ENCODE measurements at places on chromosomes 16 and 17.

GRCh38 chr16:28524681-28525171 is 14.0 kb downstream of the NUPR1 start:
- DNase-seq: no peak

DNA sequence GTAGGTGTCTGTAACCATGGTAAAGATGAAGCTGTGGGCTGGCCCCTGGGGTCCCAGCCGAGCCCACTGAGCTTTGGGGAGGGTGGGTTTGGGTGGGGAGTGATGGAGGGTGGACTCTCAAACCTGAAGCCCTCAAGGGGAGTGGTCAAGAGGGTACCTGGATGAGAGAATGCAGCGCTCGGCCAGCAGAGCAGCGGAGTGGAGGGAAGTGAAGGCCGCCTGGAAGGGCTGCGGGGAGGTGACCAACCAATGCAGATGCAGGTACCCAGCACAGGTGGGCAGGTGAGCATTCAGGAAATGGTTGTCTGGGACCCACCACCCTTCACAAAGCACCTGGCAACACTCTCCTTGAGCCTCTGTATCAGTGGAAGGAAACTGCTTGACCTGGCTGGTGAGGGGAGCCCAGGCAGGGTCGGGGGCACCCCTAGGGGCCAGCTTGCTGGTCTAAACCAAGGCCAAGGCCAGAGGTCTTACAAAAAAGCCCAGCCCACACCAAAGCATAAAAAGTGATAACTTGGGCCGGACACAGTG is 3.4 kb upstream of the SLC5A10 start:
- no peak for DNase-seq

DNA sequence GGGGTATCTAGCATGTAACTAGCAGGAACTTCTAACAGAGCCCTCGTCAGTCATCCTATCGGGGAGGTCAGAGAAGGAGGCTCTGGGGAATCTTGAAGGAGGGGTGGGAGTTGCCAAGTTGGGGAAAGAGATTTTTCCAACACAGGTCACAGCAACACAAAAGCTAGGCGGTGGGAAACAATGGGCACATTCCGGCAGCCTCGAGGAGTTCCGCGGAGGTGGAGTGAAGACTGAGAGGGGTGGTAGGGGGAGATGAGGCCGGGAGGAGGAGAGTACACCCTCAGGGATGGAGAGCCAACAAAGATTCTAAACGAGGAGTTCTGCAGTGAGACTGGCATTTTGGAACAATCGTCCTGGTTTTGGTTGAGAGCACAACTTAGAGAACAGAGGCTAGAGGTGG is 13.5 kb upstream of the CALB2 start:
- DNase-seq: no peak

GRCh38 chr17:70190959-70191805 is 21.9 kb downstream of the KCNJ2 start:
- no peak for DNase-seq

- no peak for DNase-seq
Observed at GRCh38 chr17:57774872-57775271, 29.8 kb upstream of the CCDC182 start.

DNA sequence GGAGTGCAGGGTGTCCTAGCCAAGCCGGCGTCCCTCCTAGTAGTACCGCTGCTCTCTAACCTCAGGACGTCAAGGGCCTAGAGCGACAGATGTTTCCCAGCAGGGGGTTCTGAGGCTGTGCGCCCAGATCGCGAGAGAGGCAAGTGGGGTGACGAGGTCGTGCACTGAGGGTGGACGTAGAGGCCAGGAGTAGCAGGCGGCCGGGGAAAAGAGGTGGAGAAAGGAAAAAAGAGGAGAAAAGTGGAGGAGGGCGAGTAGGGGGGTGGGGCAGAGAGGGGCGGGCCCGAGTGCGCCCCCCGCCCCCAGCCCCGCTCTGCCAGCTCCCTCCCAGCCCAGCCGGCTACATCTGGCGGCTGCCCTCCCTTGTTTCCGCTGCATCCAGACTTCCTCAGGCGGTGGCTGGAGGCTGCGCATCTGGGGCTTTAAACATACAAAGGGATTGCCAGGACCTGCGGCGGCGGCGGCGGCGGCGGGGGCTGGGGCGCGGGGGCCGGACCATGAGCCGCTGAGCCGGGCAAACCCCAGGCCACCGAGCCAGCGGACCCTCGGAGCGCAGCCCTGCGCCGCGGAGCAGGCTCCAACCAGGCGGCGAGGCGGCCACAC is at the start of gene MMP2:
Gene MMP2, plus strand, starts transcription at position 372 of the 603 bp plus-strand sequence. CDS start 282 bp downstream, outside the sequence.
- no peak for DNase-seq

Data from CD4-positive, alpha-beta T cell treated with Interleukin-4 for 4 hours (primary cell).